ENCODE measurements at places on chromosomes 12 and 14.

DNA sequence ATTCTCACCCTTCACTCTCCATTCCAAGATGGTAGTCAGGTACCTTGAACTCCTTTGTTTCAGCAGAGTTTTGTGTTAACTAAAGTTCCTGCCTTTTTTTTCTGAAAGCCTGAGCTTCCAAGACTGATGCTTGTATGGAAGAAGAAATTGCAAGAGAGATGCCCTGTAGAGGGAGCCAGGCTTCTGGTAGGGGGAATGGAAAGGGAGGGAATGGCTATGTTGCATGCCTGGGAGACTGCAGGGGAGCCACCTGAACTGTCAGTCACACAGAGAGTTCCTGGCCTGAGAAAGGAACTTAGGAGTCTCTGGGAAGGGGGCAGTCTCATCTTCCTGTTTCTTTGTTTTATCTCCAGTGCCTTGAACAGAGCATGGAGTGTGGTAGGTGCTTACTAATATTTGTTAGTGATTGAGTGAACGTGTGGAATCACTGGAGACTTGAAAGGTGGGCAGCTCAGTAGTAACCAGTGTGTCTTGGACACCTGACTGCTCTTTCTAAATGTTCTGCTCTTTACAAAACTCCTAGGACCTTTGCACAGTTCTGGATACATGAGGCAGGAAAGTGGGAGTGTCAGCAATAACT, 132.2 kb downstream of the ANO4 start:
- DNase-seq, result no peak

- no peak for DNase-seq
These were observed 1278.3 kb downstream of the SLC16A7 start for GRCh38 chr12:60874091-60874490.

DNA sequence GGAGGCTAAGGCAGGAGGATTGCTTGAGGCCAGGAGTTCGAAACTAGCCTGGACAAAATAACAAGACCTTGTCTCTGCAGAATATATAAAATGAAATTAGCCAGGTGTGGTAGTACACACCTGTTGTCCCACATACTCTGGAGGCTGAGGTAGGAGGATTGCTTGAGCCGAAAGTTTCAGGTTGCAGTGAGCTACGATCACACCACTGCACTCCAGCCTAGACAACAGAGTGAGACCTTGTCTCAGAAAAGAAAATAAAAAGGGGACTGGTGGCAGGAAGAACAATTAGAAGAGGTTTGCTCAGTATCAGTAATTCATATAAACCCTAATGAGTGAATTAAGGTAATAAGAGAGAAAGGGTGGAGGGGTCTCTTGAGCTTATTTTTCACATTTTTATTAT, 8.0 kb downstream of the PSMA6 start:
- no peak for DNase-seq

DNA sequence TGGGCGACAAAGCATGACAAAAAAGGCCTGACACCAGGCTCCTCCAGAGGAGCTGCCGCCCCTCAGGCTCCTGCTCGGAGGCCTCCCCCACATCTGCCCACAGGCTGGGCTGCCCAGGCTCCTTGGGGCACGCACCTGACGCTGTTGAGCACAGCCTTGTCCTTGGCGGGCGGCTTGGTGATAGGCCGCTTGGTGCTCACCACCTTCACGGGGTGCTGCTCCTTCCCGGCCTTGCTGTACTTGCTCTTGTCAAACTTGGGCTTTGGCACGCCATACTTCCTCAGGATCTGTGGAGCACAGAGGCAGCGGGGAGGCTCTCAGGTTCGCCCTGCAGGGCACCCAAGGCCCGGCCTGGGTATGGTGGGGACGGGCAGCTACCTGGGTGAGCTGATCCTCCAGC, 53.4 kb downstream of the TRAFD1 start:
- no peak for DNase-seq

GRCh38 chr12:38903596-38903995, 1.8 kb downstream of the CPNE8 start:
- DNase-seq, result no peak

DNA sequence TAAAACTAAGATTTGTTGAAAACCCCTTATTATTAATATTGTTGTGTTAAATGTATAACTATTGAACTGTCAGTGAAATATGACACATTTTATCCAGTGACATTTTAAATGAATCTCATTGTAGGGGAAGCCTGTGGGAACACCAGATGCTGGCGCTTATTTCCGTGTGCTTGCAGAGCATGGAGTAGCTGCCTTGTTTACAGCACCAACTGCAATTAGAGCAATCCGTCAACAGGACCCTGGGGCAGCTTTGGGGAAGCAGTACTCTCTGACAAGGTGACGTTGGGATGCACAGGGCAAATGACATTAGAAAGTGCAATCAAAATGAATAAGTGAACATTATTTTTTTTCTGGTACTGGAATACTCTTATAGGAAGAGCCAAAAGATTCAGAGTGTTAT, 96.8 kb downstream of the ACSS3 start:
- no peak for DNase-seq

DNA sequence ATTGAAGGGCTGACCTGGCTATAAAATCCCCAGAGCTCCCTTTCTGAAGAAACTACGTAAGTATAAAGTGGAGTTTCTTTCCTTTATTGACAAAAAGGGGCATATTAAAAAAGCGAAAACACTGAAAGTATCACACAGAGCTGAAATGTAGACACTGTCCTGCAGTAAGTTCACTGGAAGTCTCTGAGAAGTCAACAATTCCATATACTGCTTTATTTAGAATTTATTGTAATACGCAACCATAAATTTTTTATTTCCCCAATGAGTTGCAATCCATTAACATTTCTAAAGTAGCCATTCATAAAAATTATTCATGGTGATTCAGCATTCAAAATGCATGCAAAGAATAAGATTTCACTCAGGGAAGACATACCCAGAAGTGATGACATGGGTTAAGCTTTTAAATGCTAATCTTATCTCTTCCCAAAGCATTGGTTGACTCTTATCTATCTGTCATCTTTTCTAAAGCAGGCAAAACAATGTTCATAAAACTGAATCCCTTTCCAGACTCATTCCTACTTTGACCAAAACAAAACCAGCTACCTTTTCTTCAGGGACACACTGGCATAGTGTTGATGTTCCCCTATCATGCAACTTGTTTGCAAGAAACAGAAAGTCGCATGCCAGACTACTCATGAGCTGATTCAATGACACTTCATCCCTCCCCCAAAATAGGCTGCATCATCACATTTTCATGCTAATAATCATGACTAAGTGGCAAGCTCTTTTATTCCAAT, 17.3 kb downstream of the KITLG start:
- no peak for DNase-seq

GRCh38 chr12:28355161-28355560, 164.9 kb downstream of the CCDC91 start:
- DNase-seq, result no peak

DNA sequence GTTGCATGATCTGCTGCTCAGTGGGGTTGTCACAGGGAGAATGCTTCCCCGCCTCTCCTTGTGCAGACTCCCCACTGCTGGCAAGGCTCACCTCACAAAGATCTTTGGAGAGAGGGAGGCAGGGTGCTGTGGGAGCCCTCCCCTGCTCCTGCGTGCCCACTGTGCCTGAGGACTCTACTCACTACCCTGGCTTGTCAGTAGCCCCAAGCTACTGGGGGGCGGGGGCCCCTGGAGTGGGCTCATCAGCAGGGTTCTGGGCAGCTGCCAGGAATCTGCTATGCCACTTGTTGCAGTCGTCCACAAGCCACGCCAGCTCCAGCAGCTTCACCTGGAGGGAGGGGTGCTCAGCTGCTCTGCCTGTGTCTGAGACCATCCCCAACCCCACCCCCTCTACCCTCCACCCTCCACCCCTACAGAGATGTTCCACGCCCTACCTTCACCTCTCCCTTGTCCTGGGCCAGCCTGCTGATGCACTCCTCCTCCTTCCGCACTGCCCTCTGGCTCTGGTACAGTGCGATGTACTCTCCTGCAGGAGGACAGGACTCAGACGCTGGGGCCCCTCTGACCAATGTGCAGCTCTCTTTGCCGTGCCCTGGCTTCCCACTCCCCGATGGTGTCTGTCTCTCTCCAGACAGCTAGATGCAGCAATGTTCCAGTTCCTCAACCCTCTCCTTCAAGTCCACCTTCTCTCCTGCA, 14.2 kb upstream of the BLTP3B start:
- DNase-seq, result no peak

GRCh38 chr12:3032161-3032560, 45.0 kb upstream of the TSPAN9 start:
- no peak for DNase-seq

- no peak for DNase-seq
These were observed 220.3 kb downstream of the KTN1 start for GRCh38 chr14:55800156-55800785.

GRCh38 chr14:72902801-72903530, 9.1 kb upstream of the DPF3 start:
- no peak for DNase-seq

GRCh38 chr14:99100497-99101270, 171.3 kb downstream of the BCL11B start:
- no peak for DNase-seq

GRCh38 chr14:105322791-105323556, 8.4 kb downstream of the PACS2 start:
- DNase-seq, result no peak

- DNase-seq, result no peak
These were observed 244.7 kb upstream of the KRR1 start for GRCh38 chr12:75756111-75756510.

- DNase-seq, result no peak
These were observed 178.2 kb downstream of the PIK3C2G start for GRCh38 chr12:18439541-18439940.

DNA sequence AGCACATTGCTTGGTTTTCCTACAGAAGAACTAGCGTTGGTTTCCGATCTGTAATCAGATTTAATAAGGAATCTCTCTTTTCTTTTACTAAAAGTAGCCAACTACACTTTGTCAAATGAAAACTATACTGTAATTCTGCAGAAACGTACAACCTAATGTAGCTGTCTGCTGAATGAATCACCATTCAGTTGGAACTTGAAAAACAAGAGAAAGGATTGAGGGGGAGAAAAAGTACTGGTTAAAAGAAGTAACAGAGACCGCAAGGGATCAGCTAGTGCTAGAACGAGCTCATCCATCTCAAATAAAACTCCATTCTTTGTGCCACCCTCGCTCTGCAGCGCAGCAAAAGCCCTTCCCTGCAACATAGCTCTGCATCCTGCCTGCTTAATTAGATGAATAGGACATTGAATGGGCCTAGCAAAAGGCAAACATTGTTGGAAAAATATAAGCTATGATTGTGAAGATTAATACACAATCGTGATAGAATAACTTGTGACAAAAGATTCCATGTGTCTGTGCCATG, 2.6 kb downstream of the GARIN2 start:
- no peak for DNase-seq
